GM03348 (cell line): ENCODE measurements at places on chromosomes 5 and 9.

GRCh38 chr5:130720355-130720754 lies 444.7 kb downstream of the HINT1 start:
- peak; percentile 16 for DNase-seq

DNA sequence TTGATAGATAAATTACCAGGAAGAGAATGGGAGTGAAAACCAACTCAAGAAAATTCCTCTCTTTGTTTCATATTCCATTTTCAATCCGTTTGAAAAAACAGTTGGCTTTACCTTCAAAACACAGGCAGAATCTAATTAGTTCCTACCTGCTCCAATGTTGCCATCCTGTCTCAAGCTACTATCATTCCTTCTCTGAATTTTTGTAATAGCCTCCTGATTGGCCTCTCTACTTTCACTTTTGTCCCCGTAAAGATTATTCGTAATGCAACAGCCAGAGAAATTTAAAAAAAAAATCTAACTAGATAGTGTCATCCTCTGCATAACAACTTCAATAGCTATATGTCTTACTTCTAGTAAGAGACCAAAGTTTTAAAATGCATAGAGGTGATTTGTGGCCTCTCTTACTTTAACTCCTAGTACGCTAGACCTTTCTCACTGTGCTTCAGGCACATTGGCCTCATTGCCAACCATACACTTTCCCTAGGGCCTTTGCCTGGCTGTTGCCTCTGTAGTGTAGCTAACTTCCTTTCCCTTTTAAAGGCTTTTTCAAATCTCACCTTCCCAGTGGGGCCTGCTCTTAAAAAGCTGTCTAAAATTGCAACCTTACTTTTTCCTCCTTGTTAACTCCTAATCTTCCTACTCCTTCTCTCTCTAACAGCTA lies 311.3 kb upstream of the GRIN3A start:
- DNase-seq: no peak

DNA sequence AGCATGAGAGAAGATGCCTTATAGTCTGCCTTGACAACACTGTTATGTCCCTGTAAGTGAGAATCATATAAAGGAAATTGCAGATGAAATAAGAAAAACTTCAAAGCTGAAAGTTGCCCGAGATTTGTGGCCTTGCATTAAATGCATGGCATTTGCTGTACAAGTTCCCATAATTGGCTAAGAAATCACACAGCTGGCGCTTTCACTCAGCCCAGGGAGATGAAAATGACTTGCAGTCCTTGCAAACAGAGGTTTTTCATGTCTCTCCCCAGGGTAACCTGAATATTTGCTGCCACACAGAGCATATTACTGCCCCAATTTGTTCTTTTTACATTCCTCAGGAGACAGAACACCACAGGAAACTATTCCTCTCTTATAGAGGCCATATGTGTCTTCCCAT lies 174.8 kb downstream of the FAM114A2 start:
- no peak for DNase-seq

GRCh38 chr5:29230591-29230990 lies 1962.9 kb upstream of the CDH6 start:
- no peak for DNase-seq

DNA sequence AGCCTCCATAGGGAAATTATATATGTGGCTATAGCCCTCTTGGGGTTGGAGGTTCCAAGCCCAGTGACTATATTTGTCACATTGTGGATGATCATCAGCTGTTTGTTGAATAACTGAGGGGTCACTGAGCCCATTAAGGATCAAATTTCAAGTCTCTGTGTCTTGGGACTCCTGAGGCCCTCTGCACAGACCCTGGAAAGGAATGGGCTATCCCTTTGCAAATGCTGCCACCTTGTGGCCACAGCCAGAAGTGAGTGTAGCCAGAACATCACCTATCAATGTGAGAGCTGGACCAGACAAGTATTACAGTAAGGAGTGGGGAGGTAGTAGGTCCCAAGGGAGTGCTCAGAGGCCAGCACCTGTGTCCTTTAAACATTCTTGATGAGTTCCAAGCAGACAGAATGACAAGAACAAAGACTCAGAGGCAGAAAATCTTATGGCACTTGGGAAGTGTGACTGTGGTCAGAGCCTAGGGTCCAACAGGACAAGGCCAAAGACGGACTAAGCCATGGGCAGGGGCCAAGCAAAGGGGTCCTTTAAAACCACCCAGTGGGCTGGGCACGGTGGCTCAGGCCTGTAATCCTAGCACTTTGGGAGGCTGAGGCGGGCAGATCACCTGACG lies 8.2 kb downstream of the RPP25L start:
- DNase-seq: peak; percentile 88

- DNase-seq: no peak
Observed at GRCh38 chr9:38108326-38108725, 39.3 kb upstream of the SHB start.

DNA sequence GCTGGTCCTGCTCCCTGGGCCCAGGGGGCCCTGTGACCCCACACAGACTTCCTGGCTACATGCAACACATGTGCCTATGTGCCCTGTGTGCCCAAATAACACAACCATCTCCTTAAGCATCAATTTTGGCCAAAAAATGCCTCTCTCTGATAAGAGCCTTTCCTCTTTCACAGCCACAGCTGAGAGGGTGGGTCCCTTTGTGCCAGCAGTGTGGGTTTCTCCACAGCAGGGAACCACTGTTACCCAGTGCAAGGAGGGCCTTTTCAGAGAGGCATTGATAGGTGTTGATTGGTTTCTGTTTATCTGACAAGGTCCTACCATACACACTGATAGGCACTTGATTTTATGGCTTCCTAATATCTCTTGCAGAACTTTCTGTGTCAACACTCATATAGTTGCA lies 42.7 kb downstream of the SYK start:
- DNase-seq: no peak

GRCh38 chr9:15724016-15724415 lies 171.2 kb downstream of the CCDC171 start:
- peak; percentile 6 for DNase-seq

GRCh38 chr5:177968661-177969211 lies 27.3 kb downstream of the PROP1 start:
- DNase-seq: no peak

- DNase-seq: peak; percentile 97
Observed at GRCh38 chr5:176365351-176366231, at the start of gene ARL10. Gene ARL10, plus strand, starts transcription at chr5:176365487. Its CDS starts 77 bp downstream, at chr5:176365564.

DNA sequence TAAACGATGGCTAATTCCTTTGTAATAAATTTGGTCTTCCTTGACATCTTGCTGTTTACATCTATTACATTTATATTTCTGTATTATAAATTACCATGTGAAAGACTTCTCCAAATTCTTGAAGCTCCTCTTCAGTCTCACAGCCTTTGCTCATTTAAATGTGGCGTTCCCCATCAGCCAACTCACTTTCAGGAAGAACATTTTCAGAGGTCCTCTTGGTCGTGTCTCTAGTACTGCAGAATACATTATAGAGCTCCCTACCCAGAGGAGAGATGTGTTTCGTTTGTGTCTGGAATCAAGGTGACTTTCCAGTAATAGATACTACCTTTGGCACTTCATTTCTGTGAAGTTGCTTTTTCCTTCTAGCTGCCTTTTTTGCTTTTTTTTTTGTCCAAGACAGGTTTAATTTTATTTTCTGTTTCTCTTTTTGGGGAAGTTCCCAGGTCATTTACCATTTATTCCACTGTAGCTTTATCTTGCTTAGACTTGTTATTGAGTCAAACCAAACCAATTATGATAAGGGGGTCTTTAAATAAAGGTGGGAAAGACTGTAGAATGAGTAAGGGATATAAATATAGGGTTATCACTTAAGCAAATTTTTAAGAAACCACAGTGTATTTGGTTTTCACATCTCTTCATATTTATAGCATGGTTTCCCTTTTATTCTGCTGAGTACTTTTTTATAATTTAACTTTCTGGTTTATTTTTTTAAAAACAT lies 12.8 kb downstream of the UBE2B start:
- DNase-seq: no peak

DNA sequence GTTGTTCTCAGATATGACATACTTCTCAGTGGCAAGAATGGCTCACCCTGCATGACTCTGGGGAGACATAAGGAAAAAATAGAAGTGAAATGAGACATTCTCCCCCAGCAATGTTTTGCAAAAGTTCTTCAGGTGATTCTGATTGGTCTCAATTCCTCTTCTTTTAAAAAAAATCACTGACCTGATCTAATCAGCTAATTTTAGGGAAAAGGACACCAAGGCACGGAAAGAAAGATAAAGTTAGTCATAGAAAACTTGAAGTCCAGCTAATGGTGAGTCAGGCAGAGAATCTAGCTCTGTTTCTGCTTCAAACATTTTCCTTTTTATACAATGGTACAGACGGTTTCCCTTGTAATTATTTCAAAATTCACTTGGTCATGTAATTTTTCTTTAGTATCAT lies 1018.9 kb upstream of the ARRDC3 start:
- DNase-seq: peak; percentile 18

- DNase-seq: no peak
Observed at GRCh38 chr5:52709167-52709925, 78.4 kb upstream of the ITGA1 start.

DNA sequence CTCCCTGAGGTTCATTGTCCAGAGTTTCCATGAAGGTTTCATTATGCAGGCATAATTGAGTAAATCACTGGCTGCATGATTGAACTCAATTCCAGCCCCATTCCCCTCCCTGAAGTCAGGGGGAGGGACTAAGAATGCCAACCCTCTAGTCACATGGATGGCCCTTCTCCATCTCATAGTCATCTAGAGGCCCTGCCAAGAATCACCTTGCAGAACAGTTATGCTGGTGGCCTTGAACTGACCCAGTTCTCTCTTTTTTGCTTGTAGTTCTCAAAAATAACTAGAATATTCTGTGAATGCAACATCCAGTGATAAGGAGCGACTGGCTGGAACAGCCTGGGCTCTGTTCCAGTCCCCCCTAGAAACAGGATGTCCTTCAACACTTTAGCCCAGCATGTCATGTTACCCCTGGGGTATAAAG lies 31.7 kb downstream of the SLC35A4 start:
- DNase-seq: no peak

DNA sequence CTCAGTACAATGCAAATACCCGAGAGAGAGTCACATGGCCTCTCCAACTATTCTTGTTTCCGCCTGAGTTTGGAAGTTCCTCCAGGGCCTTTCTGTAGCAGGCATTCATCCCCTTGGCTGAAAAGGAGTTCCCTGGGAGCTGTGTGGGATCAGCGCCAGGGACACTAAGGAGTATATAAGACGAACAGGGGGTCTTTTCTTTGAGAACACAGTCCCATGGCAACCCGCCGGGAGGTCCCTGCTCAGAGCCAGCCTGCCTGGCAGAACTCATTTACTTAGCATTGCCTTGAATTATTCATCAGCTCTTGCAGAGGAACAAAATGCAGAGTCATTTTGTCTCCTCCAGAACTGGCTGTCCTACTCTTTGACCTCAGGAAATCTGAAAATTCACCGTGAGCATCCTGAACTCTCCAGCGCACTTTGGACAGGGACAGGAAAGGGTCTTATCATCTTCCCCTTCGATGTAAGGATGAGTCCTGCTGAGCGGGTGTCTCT lies 120.4 kb upstream of the OSMR start:
- no peak for DNase-seq
